ENCODE measurements at places on chromosomes 2 and 18. TPM values are rescaled to one million over a fixed set of nuclear protein-coding genes. Genes with fewer than 3 reads are reported as not detected.

The TEX44 gene
- not detected for total RNA-seq

The CAPN14 gene
- total RNA-seq = 0.98 TPM

The CD302 gene
- 3.9 TPM for total RNA-seq

The LRRC30 gene
- not detected for total RNA-seq

The KIF5C gene
- total RNA-seq = 4.7 TPM

The GPBAR1 gene
- not detected for total RNA-seq

Data from A375 (cell line).